Adipose tissue (tissue), 3 donors: ENCODE measurements at places on chromosomes 12 and 14. TPM values are rescaled to one million over a fixed set of nuclear protein-coding genes. Genes with fewer than 3 reads are reported as not detected.

Gene RAD51B
- 4.9 TPM for polyA plus RNA-seq

Gene KRT6C
- not detected for polyA plus RNA-seq

Gene FOXG1
- polyA plus RNA-seq, result not detected

Gene INHBC
- not detected for polyA plus RNA-seq

Gene SMCO3
- 0.12 TPM for polyA plus RNA-seq

Gene SIX1
- 3.1 TPM for polyA plus RNA-seq

Gene LLPH
- polyA plus RNA-seq, result 17.2 TPM

Gene BDKRB2
- polyA plus RNA-seq, result 4.2 TPM
